ENCODE measurements at places on chromosomes 11 and 22.

- DNase-seq = no peak
Observed at GRCh38 chr11:125193841-125194240, 29.3 kb downstream of the PKNOX2 start.

DNA sequence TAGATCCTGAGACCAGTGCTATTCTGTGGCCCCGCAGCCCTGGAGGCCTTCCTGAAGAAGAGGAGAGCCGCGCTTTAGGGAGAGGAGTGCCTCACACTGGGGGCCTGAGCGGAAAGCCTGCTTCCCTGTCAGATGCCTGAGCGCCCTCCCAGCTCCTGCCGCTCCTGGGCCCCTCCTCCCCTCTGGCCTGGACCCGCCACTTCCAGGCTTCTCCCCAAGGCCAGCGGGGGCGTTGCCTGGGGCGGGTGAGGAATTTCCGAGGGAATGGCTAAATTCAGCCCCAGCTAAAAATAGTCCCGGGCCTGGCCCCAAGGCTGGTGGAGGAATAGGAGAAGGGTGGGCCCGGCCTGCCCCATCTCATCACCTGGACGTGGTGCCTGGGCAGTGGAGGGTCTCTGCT is 15.4 kb downstream of the ARHGEF17 start:
- no peak for DNase-seq

DNA sequence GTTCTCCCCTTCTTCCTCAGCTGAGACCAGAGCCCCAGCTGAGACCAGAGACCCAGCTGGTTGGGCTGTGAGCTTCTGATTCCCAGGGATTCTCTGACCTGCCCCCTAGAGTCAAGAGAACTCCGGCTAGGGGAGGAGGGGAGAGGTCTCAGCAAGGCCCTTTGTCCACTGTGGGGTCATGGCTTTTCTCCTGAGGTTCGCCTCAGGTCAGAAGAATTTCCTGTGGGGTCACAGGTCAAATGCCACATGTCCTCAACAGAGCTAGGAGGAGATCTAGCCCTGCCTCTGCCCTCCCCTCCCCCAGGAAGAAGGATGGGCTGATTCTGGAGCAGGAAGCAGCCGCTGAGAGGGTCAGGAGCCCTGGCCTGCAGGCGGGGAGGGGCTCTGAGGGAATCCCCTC is 23.7 kb downstream of the HTR3A start:
- DNase-seq = no peak

DNA sequence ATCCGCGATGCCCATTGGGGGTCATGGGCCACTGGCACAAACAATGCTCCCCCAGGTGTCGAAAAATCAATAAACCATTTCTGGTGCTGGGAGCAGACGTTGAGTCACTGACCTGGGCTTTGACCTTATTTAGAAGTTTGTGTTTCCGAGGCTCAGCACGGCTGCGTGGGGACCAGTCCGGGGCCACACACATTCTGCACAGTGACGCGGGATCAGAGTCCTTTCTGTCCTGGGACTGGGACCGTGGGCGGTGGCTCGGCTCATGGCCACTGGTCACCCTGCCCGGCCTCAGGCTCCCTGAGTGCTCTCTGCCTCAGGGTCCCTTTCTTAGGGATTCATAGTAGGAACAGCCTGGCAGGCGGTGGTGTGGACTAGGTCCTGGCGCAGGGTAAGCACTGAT is 1266.0 kb downstream of the BRD1 start:
- no peak for DNase-seq

DNA sequence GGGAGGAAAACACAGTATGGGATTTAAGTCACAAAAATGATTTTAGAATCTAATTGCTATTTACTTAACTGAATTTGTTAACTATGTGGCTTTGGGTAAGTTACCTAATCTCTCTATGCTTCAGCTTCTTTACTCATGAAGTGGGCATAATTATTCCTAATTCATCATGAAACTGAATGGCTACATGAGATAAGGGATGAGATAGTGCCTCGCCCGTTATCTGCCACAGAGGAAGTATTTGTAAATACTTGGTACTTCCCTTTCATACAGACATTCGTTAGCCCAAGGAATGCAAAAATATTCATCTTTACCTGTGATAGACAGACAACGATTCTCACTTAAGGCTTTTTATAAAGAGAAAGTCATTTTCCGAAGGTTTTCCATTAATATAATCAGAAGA is 221.2 kb upstream of the BLID start:
- DNase-seq = no peak

DNA sequence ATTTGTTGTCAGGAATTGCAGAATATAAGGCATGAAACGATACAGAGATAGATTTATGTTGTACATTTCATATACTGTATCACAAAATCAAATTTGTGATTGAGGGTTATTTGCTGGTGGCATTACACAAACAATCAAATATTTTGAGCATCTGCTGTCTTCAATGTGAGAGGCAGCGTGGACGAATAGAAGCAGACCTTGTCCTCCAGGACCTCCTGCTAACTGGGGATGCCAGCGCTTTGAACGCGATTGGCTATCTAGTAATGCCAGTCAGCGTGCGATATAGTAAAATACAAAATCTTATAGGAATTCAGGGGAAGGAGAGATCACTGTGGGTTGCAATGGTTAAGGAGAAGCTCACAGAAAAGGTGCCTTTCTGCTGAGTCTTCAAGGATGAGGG is 631 bp upstream of the SNX19 start:
- DNase-seq = no peak

GRCh38 chr22:42156598-42156997 is 26.0 kb upstream of the CYP2D6 start:
- DNase-seq = no peak

DNA sequence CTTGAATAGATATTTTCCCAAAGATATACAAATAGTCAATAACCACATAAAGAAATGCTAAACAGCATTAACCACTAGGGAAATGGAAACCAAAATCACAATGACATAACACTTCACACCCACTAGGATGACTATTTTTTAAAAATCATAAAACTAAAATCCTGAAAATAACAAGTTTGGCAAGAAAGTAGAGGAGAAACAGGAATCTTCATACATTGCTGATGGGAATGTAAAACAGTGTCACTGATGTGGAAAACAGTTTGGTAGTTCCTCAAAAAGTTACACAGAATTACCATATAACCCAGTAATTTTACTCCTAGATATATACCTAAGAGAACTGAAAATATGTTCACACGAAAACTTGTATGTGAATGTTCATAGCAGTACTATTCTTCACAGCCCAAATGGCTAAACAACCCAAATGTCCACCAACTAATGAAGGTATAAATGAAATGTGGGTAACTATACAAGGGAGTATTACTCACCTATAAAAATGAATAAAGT is 12.5 kb downstream of the PICALM start:
- DNase-seq = no peak

- peak; percentile 13 for DNase-seq
Observed at GRCh38 chr11:102279641-102280170, 37.6 kb upstream of the BIRC3 start.

GRCh38 chr22:20524004-20524481 is 16.6 kb downstream of the MED15 start:
- DNase-seq = no peak

- DNase-seq = peak; percentile 73
Observed at GRCh38 chr11:107858217-107859070, at the start of gene SLC35F2. SLC35F2 (minus strand) TSS chr11:107858787; CDS start chr11:107858767, 20 bp downstream.

GRCh38 chr22:40387746-40388145 is 17.4 kb downstream of the SGSM3 start:
- no peak for DNase-seq

GRCh38 chr11:105923807-105924206 is 98.2 kb downstream of the MSANTD4 start:
- DNase-seq = no peak

GRCh38 chr22:30262917-30263741 is 3.5 kb downstream of the OSM start:
- no peak for DNase-seq

DNA sequence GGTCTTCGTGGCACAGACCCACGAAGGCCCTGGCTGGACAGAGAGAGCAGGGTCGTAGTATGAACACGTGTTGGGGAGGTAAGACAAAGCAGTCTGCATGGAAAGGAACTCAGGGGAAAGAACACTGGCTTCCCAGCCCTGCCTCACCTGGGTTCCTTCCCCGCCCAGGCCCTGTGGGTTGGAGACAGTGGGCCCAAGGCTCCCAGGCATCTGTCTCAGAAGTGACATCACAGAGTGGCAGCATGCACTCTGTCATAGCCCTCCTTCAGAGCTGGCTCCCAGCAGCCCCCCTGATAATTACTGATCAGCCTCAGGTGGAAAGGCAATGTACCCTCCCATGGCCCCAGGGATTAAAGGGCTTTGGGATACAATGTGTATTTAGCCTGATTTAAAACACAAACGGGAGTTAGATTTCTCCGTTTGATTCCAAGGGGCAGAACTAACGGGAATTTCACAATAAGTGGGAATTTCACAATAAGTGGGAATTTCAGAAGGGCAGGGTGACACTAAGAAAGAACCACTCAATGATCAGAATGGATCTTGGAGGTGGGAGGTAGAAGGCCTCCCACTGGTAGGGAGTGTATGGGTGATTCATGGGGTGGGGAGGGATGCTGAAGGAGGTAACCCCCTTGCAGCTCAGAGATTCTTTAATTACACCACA is 65.1 kb downstream of the SLC22A12 start:
- no peak for DNase-seq

- DNase-seq = no peak
Observed at GRCh38 chr11:112903340-112903739, 57.9 kb upstream of the NCAM1 start.

- DNase-seq = no peak
Observed at GRCh38 chr11:120945042-120945441, 78.9 kb upstream of the TBCEL start.

DNA sequence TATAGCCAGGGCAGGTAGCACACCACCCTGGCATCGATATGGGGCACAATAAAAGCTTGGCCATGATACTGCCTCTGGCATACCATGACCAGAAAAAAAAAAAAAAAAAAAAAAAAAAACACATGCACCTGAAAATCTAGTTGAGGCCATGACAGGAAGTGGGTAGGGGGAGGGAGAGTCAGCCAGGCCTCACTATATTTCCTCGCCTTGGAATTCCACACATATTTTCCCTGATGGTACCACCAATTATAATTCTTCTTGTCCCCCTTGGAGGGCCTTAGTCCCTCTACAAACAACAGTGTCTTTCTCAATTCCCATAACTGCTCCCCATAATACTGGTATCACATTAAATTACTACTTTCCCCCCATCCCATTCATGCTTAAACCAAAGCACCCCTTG is 12.6 kb upstream of the CHKA start:
- no peak for DNase-seq

DNA sequence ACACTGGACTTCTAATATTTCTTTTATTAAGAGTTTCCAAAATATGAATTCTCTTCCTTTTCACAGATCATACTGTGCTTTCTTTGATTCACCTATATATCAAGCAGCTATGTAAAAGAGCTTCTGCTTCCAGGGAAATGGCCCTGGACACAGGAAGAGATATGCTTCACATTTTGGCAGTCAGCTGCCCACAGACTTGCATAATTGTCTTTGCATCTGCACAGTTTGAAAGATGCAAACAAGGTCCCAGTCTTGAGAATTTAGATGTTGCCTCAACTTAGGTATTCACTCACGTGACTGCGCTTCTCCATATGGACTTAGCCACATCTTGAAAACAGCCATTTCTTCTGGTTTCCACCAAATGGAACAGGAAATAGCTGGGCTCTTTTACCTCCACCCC is 92.3 kb upstream of the POU2AF2 start:
- DNase-seq = no peak

- DNase-seq = no peak
Observed at GRCh38 chr11:87306262-87306851, 268.6 kb downstream of the TMEM135 start.

DNA sequence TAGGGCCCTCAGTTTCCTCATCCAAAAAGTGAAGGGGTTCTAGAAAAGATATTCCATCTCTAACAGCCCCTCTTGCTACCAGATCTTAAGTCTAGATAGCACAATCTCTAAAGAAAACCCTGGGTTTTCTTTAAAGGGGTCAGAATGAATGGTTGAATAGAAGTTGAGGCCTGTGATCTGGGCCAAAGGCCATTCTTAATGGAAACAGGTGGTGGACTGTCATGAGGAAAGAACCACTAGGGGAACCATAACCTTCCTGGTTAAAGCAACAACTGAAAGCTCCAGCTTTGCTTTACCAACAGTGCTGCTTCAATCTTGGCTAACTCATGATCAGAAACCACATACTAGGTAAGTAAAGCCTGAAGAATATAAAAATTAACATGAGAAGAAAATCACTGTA is 1.8 kb downstream of the CELF1 start:
- no peak for DNase-seq

DNA sequence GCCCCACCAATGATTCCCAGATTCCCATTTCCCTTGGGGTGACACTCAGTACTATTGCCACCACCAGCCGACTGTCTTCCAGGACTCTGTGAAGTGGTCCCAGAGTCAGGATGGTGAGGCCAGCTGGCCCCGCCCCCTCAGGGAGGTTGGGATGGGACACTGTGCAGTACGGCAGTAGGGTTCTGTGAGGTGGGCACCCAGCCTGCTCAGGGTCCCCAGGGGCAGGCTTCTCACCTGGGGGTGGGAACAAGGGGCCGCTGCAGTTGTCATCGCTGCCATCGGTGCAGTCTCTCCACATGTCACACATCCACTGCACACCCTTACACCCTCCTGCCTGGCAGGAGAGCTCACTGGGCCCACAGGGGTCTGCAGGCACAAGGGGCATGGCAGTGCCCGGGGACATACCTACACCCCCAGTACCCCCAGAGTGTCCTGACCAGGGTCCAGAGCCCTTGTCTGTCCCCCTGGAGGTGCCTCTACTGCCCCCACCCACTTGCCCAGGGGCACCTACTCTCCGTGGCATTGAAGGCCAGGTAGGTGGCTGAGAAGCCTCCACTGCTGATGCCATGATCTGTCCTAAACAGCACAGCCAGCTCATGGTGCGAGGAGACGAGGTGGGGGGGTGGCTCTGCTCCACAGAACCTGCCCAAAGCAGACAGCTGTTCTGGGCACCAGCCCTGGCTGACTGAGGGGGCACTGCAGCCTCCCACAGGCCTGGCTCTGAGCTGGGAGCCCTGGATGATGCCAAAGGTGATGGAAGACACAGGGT is 1.9 kb upstream of the C1QTNF5 start:
- no peak for DNase-seq

DNA sequence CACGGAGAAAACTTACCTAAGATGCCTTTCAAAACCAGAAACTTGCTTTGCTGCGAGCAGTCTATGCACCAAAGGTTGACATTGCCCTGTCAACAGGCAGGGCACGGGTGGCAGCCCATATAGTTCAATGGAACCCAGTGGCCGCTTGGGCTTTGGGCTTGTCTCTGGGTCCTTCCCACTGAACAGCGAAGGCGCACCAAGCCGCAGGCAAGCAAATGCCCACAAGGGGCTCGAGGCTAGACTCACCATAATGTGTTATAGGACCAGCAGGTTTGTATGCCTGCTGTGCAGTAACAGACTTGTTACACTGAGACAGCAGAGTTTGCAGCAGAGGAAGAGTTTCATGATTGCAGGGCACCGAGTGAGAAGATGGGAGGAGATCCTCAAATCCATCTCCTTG is 20.3 kb downstream of the CLDN5 start:
- no peak for DNase-seq

DNA sequence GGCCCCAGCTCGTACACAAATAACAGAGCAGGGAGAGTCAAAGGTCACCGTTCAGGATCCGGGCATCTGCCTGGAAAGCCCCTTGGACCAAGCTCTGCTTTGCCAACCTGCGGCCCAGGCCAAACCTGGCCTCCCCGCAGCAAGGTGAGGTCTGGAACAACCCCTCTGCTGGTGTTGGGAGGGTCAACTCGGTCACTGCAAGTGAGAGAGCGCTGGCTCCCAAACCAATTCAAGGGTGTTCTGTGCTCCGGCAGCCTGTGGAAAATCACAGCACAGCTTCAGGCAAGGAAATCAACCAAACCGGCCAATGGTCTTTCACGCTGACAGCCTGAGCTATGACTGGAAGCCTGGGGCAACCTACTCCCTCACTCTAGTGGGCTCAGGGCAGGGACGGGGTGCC is 63.4 kb downstream of the MYH9 start:
- no peak for DNase-seq

Measured in NCI-H774 (cell line).